ENCODE measurements at places on chromosomes 1 and 21. TPM values are rescaled to one million over a fixed set of nuclear protein-coding genes. Genes with fewer than 3 reads are reported as not detected.

TMPRSS2 gene
- total RNA-seq: not detected

GRCh38 chr1:16719571-16720350 is 20.6 kb upstream of the RNU1-4 start:
- H3K27ac ChIP-seq: no peak overlapping the region
- H3K4me3 ChIP-seq: no peak overlapping the region
- no peak for DNase-seq
- H3K36me3 ChIP-seq: no peaks in the 10 kb centered on the region

GRCh38 chr1:44507490-44508396 is 102.7 kb downstream of the RNF220 start:
- no peaks in the 10 kb centered on the region for H3K27me3 ChIP-seq
- H3K4me3 ChIP-seq: no peak overlapping the region
- no peak for DNase-seq
- H3K36me3 ChIP-seq: no peaks in the 10 kb centered on the region
- H3K4me1 ChIP-seq: no peaks in the 10 kb centered on the region
- no peak overlapping the region for H3K27ac ChIP-seq

- H3K27ac ChIP-seq: no peak overlapping the region
- peaks cover 17% of the 10 kb centered on the region for H3K4me1 ChIP-seq
- no peak overlapping the region for H3K4me3 ChIP-seq
- H3K27me3 ChIP-seq: no peaks in the 10 kb centered on the region
- H3K36me3 ChIP-seq: no peaks in the 10 kb centered on the region
Measured at GRCh38 chr1:89624314-89624713, 8.6 kb upstream of the LRRC8C start.

DNA sequence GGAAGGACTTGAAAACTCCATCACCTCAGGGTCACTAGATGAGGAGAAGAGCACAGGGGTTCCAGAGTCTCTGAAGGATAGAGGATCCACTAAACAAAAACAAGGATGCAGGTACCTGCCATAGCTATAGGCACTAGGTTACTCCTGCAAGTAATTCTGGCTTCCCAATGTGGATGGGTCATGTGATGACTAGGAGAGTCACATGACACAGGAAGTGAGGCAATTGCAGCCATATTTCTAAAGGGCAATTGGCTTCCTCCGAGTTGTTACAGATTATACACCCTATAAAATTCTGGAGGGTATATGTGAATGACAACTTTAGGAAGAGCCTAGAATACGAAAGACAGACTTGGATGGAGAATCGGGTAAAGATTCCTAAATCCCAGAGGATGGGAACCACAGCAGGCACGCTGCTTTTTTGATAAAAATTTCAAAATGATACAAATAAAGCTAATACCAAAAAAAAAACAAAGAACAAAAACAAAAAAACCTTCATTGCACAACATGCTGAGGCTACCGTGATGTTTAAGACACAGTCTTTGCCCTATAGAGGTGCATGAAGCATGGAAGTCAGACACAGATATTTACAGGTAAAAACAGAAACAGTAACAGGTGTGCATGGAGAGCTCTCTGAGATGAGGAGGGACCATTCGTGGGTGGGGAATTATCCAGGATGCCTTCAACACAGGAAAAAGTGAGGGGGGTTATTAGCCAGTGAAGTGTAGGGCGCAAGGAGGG is 10.5 kb downstream of the MTX1 start:
- no peaks in the 10 kb centered on the region for H3K4me1 ChIP-seq
- no peaks in the 10 kb centered on the region for H3K27me3 ChIP-seq
- no peaks in the 10 kb centered on the region for H3K36me3 ChIP-seq
- DNase-seq: peak; percentile 20

- no peaks in the 10 kb centered on the region for H3K27me3 ChIP-seq
- peaks cover 15% of the 10 kb centered on the region for H3K36me3 ChIP-seq
- H3K27ac ChIP-seq: peak overlapping the region; percentile 89
- no peak for DNase-seq
- H3K4me3 ChIP-seq: peak overlapping the region; percentile 83
- peaks cover 17% of the 10 kb centered on the region for H3K4me1 ChIP-seq
Measured at GRCh38 chr1:211259638-211260126, 516 bp downstream of the RCOR3 start.

- no peaks in the 10 kb centered on the region for H3K4me1 ChIP-seq
- DNase-seq: no peak
- H3K36me3 ChIP-seq: no peaks in the 10 kb centered on the region
- no peaks in the 10 kb centered on the region for H3K27me3 ChIP-seq
Measured at GRCh38 chr21:17491716-17492414, 21.0 kb upstream of the CXADR start.

GRCh38 chr1:63710761-63711380 is 62.9 kb upstream of the ROR1 start:
- H3K4me3 ChIP-seq: no peak overlapping the region
- no peak overlapping the region for H3K27ac ChIP-seq
- no peaks in the 10 kb centered on the region for H3K4me1 ChIP-seq
- no peaks in the 10 kb centered on the region for H3K36me3 ChIP-seq
- no peaks in the 10 kb centered on the region for H3K27me3 ChIP-seq
- DNase-seq: no peak
